ENCODE measurements at places on chromosomes 2 and 18.

GRCh38 chr2:191061381-191061980 lies 47.5 kb upstream of the STAT1 start:
- no peak for DNase-seq

DNA sequence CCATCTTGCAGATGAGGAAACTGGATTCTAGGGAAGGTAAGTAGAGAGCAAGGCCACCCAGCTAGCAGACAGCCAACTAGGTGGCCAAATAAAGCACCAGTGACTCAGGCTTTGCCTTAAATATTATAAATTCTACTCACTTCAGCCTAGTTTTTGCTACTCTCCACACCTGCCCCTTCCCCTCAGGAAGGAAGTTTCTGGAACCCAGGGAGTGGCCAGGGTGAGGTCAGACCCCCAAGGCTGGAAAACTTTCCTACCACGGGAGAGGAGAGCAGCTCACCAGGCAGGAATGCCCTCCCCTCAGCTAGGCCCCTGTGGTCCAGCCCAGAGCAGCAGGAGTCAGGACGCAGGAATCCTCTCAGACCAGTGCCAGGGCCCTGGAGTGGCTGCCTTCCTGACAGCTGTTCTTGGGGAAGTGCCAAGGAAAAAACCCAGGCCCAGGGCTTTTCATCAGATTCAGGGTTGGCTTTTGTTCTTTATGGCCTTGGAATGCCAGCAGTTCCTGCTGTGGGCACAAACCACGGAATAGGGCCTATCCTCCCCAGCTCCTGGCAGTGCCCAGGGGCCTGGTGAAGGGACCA lies 5.1 kb upstream of the PAX8 start:
- DNase-seq = no peak

- peak; percentile 88 for DNase-seq
These were observed 1.7 kb downstream of the NCK2 start for GRCh38 chr2:105746177-105747080.

DNA sequence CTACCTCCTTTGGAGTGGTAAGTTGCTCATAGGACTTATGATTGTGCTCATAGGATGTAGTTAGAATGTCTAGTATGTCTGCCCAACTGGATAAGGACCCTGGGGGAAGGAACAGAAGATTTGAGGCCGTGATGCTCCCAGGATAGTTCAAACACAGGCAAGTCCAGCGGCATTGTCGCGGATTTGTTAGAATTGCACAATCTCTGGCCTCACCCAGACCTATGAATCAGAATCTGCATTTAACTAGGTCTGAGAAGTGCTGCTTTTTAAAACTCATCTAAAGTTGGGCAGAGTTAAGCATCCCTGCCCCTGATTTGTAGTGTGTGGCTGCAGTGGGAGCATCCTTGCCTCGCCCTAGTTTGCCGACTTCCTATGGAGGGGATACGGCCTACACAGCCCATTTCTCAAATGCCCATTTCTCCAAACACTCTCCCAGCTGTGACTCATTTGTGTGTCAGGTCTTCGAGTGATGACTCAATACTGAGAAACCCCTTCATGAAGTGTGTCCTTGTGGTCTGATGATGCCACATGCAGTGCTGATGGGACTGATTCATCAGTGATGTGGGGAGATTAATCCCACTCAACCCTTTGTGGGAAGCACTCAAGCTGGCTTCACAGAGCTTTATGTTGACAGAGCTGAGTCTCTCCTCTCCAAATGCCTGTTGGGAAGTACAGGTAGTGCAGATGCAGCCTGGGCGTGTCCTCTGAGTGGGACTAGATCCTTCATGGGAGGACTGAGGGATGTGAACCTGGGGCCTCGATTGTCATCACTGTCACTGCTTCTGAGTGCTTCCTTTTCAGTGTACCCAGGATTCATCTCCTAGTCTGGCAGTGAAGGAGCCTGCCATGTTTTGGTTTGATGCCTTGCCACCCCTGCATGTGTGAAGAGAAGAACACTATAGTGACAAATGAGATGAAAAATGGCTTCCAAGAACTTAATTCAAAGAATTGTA lies 18.7 kb downstream of the SMIM21 start:
- peak; percentile 20 for DNase-seq

- peak; percentile 24 for DNase-seq
These were observed 76.5 kb downstream of the CYBRD1 start for GRCh38 chr2:171598713-171599319.

- DNase-seq = no peak
These were observed 16.7 kb upstream of the GTF2A1L start for GRCh38 chr2:48600917-48601316.

GRCh38 chr2:62554440-62554839 lies 48.4 kb upstream of the TMEM17 start:
- no peak for DNase-seq

- DNase-seq = no peak
These were observed 40.0 kb upstream of the AGPS start for GRCh38 chr2:177352441-177353186.

DNA sequence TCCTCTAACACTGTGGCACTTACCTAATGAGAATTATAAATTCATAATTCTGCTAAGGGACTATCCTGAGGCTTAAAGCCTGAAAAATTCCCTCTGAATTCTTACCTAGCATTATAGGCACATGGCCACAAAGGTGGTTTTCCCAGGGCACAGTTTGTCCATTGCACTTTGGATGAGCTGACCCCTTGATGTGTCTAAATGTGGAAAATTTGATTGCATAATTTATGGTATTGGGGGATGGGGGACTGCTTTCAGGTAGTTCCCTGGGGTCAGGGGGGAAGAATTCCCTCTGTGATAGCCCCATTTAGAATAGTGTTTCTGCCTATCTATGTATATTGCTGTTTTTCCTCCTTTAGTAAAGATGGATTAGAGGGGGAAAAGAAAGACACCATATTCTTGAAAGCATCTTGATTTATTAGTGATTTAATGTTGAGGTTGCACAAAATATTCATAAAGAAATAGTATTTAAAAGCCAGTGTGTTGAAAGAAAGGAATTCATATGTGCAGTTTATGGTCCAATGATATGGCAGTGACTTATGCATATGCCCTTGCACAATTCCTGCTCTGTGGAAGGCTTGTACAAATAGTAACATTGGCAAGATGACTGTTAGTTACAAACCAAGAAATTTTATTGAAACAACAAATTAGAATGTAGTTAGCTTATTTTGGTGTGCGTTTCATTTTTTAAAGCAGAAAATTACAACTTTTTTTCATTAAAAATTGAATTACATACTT lies 8.7 kb upstream of the HTR2B start:
- DNase-seq = no peak

- no peak for DNase-seq
These were observed 3.5 kb downstream of the CHPF start for GRCh38 chr2:219539926-219540678.

DNA sequence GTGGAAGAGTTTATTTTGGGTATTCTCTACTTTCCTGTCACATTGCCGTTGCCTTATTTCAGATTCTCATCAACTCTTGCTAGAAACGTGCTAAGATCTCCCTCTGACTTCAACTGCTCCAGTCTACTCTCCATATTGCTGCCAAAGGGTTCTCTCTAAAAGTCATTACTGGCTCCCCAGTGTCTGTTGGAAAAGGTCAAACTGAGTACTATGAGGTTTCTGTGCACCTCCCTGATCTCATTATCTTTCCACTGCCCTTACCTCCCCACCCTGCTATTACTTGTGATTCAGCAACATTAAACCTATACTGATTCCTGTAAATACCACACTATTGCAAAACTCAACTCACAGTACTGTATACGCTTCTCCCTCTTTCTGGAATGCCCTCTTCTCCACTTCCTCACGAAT lies 1.9 kb upstream of the KRCC1 start:
- no peak for DNase-seq

DNA sequence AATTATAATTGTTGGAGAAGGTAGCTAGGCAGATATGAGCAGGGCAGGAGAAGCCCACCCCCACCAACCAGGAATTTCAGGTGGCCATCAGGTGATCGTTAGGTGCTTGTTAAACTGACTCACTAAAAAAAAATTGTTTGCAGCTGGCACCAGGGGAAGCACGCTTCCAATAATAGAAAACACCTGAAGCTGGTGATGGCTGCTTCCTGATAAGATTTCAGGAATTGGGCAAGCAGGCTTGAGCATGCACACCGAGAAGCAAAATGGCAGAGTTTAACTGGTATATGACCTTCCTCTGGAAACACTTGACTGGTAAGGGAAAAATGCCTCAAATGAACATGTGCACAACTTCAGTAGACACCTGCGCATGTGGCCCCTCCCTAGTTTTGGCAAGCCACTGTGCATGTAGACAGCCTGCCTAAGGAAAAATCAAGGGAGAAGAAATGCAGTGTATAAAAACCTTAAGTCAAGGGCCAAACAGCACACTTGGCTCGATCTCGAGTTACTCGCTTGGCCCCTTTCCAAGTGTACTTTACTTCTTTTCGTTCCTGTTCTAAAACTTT lies 292.8 kb downstream of the CCDC85A start:
- DNase-seq = no peak

DNA sequence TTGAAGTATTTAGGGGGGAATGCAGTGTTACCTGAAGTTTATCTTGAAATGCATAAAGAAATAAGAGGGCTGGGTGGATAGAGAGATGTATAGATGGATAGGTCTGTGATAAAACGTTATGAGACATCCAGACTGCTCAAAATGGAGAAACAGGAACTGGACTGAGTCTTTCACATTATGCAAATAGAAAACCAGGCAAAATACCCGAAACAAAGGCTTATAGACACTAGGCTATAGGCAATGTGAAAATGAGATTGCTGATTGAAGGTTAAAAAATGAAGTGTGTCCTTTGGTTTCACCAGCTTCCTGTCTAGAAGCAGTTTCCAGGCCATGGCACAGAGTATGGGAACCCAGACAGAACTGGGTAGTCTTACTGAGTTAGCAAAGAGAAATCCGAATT lies 24.9 kb upstream of the SLC3A1 start:
- DNase-seq = no peak

GRCh38 chr2:55439101-55439397 lies 19.4 kb upstream of the CCDC88A start:
- no peak for DNase-seq

DNA sequence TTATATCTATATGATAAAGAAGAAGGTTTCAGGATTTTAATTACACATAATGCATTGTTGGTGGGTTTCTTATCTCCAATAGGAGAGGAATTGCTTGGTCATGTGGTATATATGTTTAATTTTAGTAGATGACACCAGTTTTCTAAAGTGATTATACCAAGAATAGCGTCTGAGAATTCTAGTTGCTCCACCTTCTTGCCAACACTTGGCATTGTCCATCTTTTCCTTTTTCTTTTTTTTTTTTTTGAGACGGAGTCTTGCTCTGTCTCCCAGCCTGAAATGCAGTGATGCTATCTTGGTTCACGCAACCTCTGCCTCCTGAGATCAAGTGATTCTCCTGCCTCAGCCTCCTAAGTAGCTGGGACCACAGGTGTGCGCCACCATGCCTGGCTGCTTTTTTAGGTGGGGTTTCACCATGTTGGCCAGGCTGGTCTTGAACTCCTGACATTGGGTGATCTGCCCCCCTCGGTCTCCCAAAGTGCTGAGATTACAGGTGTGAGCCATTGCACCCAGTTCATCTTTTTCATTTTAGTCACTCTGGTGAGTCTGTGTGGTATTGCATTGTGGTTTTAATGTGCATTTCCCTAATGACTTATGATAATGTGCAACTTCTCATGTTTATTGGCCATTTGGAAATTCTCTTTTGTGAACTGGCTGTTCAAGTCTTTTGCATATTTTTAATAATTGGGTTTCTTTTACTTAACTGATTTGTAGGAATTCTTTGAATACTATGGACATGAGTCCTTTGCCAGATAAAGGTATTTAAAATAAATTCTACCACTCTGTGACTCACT lies 37.3 kb upstream of the ZNF512 start:
- DNase-seq = no peak

GRCh38 chr18:32271672-32272208 lies 81.9 kb downstream of the MEP1B start:
- DNase-seq = peak; percentile 16

- no peak for DNase-seq
These were observed 464.4 kb downstream of the SUCLG1 start for GRCh38 chr2:83994633-83995179.

DNA sequence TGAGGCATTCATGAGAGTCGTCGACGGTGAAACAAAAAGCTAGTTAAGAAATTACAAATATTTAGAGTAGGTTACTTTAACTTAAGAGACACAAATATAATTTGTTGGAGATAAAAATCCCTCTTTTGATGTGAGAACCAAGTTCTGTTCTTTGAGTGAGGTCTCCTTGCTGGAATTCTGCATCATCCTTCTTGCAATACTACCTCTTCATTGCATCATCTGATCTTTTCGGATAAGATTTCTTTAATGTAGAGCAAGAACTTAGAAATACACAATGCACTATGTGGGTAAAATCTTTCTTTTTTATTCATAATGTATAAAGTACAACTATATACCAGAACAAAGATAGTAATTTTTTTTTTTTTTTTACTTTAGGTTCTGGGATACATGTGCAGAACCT lies 118.4 kb downstream of the ARL4C start:
- no peak for DNase-seq

- DNase-seq = no peak
These were observed 2.1 kb upstream of the PUM2 start for GRCh38 chr2:20352581-20353216.

- no peak for DNase-seq
These were observed 34.8 kb downstream of the ABHD3 start for GRCh38 chr18:21669736-21670285.

DNA sequence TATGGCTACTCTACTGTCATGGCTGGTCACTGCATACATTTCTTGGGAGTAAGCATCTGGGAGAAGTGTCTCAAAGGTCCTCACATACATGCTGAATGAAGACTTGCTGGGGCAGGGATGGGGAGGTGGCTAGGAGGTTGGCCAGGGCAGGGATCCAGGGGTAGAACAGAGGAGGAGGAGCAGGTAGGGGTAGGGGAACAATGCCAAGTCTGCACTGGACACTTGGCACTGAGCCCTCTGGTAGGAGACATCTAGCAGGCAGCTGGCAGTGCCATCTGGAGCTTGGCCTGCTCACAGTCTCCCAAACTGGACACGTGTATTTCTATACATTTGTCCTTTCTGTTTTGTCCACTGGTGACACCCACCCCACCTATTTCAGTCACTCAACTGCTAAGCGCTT lies 62.7 kb upstream of the REV1 start:
- no peak for DNase-seq

DNA sequence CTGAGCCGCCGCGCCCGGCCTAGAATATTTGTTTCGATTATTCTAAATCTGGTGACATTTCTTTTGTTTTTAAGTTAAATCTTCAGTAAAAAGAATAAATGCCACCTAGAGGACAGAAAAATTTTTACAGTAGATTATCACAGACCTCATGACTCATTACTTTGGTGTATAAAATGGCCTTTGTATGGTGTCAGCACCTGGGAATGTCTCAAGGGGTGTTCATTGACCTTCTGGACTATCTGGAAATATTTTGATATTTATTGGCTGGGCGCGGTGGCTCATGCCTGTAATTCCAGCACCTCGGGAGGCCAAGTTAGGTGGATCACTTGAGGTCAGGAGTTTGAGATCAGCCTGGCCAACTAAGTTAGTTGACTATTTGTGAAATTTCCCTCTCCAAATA lies 30.3 kb upstream of the SLC30A6 start:
- DNase-seq = no peak

DNA sequence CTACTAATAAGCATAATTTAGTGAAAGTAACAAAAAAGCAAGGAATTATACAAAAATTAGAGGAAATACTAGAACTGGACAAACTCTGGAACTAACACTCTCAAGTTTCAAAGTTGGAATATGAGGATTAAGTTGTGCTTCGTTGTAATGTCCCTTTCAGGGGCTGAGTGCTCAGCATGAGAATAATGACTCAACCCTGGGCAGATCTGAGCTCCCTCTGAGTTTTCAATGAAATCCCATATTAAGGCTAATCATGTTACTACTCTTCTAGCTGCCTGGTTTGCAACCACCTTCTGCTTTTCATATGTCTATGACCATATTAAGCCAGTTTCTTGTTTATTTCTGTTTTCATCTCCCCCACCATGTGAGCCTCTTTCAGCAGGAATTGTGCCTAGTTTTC lies 274.9 kb upstream of the LRRTM4 start:
- no peak for DNase-seq

Measured in stimulated activated CD4-positive, alpha-beta T cell treated with anti-CD3 and anti-CD28 coated beads, Interleukin-2, amount 100 ng/mL, for 48 hours (primary cell).